ENCODE measurements at places on chromosomes 3 and 15.
A peak's percentile ranks its signal among the peaks of the same experiment; 100 is the strongest.

GRCh38 chr15:57198131-57198530, 178.2 kb upstream of the CGNL1 start:
- H3K27ac ChIP-seq: no peak overlapping the region
- H3K4me3 ChIP-seq: no peak overlapping the region
- H3K36me3 ChIP-seq: peaks cover 29% of the 10 kb centered on the region
- no peaks in the 10 kb centered on the region for H3K4me1 ChIP-seq
- no peak for ATAC-seq

- H3K4me1 ChIP-seq: no peaks in the 10 kb centered on the region
- no peaks in the 10 kb centered on the region for H3K27me3 ChIP-seq
- no peak overlapping the region for H3K27ac ChIP-seq
- ATAC-seq: no peak
- no peaks in the 10 kb centered on the region for H3K36me3 ChIP-seq
- no peak overlapping the region for H3K4me3 ChIP-seq
Observed at GRCh38 chr3:122520861-122521260, 6.1 kb upstream of the KPNA1 start.

DNA sequence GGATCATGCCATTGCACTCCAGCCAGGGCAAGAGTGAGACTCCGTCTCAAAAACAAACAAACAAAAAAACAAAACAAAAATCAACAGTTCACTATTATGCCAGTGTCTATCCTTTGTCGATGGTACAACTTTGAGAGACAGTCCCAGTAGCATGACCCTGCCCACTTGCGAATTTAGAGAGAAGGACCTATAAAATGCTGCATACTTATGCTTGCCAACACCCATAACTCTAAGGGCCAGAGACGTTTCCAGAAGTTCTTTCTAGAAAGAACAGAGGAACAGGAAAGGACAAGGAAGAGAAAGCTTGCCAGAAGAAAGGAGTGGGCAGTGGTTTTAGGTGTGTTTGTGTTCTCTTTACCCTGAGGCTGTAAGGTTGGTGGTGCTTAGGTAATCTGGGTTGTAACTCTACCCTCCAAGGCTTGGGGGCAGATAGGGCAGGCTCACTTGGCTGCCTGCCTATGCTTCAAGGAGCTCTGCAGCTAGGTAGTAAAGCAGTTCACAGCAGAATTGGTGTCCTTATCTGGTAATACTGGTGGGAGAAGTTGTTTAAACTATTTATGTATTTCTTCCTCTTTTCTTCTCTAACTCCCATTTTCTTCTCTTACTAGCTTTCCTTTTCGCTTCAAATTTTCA, 50.6 kb upstream of the SPPL2A start:
- H3K27ac ChIP-seq: no peak overlapping the region
- H3K4me1 ChIP-seq: no peaks in the 10 kb centered on the region
- peaks cover 9% of the 10 kb centered on the region for H3K27me3 ChIP-seq
- ATAC-seq: no peak
- H3K36me3 ChIP-seq: no peaks in the 10 kb centered on the region
- no peak overlapping the region for H3K4me3 ChIP-seq

DNA sequence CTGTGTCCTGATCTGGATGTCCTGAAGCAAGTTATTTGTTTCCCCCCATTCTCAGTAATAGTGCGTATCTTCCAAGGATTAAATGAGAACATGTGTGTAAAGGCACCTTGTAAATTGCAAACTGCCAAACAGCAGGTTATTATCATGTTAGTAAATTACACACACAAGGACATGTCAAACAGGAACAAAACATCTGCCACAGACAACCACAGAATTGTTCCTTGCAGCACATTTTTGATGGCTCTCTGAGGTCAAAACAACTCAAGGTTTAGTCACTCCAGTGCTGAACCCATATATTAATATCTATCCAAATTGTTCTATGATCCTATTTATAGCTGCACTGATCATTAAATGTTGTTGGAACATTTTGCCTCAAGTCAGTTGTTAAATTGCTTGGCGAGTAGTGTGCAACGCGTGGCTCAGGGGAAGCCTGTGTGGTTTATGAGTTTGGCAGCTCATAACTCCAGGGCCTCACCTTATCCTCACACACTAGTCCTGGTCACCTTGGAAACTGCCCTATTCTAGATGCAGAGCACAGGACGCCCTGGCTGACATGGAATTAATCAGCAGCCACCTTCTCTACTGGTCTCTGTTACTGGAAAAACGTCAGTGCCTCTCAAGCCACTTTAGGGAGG, 46.3 kb upstream of the CDV3 start:
- H3K4me3 ChIP-seq: no peak overlapping the region
- H3K4me1 ChIP-seq: no peaks in the 10 kb centered on the region
- no peak overlapping the region for H3K27ac ChIP-seq
- H3K27me3 ChIP-seq: no peaks in the 10 kb centered on the region

DNA sequence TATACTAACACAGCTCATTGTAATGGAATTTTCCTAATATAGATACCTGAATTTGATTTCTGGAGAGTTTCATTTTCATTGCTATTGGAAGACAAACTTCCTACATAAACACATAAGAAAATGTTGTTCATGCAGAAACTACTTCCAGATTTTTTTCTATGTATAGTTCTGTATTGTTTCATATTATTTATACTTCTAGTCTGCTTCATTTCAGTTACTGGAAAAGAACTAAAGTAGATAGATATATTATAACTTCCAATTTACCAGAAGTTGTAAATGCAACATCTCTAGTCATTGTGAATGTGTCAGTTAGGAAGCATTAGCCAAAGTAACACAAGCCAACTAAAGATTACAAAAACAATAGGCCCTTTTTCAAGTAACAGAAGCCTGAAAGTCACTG, 147.3 kb upstream of the ZNF385D start:
- H3K36me3 ChIP-seq: no peaks in the 10 kb centered on the region
- no peak overlapping the region for H3K4me3 ChIP-seq
- H3K27ac ChIP-seq: no peak overlapping the region
- no peaks in the 10 kb centered on the region for H3K27me3 ChIP-seq
- H3K4me1 ChIP-seq: no peaks in the 10 kb centered on the region

DNA sequence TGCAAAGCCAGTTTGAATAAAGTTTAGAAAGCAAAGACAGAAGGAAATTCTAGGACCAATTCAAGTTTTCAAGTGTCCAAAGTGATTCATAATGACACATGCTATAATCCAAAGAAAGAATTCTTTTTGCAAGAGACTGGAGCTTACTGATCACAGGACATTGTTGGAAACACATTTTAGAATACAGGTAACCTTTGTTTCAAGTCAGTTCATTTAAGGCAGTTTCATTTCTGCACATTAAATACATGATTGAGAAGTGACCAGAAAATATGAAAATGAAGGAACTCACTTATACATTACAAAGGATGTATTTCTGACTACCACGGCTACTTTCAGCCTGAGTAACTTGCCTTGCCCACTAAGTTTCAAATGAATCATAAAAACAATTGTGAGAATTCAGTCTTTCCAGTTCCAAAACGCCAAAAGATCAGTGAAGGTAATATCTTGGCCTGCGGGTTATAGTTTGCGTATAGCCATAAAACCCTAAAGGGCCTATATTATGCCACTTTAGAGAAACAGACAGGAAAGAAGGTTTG, 48.7 kb downstream of the PRICKLE2 start:
- ATAC-seq: peak; percentile 76
- no peak overlapping the region for H3K4me3 ChIP-seq
- H3K36me3 ChIP-seq: no peaks in the 10 kb centered on the region

GRCh38 chr3:12681089-12681942, 17.4 kb upstream of the RAF1 start:
- H3K27ac ChIP-seq: no peak overlapping the region
- H3K27me3 ChIP-seq: no peaks in the 10 kb centered on the region
- no peak for ATAC-seq
- no peak overlapping the region for H3K4me3 ChIP-seq

DNA sequence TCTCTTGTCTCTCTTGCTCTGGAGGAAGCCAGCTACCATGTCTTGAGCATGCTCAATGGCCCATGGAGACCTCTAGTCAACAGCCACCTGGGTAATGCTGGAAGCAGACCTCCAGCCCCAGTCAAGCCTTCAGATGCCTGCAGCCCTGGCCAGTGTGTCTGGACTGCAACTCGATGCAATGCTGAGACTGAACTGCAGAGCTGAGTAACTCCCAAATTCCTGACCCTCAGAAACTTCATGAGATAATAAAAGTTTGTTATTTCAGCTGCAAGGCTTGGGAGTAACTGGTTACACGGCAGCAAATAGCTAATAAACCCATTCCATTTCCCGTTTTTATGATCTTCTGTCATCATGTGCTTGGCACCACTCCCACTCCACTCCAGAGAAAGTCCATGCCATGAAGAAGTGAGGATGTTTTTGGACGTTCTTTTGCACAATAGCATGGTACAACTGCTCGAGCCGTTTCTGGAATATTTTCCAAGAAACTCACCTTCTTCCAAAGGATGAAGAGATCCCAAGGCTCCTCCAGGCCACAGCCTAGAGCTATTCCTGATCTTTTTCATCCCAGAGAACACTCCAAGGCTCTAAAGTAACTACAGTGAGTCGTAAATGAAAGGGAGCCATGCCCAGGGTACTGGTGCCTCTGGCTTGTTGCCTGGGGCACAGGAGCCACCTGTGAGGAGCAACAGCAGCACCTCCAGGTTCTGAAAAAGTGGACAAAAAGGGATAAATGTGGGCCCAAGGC, 72.0 kb upstream of the KLF13 start:
- no peaks in the 10 kb centered on the region for H3K36me3 ChIP-seq
- no peak overlapping the region for H3K4me3 ChIP-seq
- no peak overlapping the region for H3K27ac ChIP-seq
- no peak for ATAC-seq
- no peaks in the 10 kb centered on the region for H3K27me3 ChIP-seq

DNA sequence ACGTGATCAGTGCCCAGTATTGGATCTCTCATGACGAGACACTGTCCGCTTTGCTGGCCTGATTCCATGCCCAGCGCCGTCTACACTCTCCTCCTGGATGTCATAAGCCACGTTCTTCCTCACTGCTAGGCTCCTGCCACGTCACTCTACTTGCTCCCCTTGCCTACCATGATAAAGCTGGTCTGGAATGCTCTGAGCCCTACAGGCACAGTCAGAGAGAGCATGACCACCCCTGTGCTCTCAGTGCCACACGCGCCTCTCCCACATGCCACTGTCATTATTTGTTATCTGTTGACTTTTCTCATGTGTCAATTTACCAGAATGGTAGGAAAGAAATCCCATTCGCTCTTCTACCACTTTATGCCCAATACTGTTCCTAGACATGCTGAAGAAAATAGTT, 148.6 kb downstream of the ANO10 start:
- H3K4me3 ChIP-seq: no peak overlapping the region
- H3K4me1 ChIP-seq: peaks cover 20% of the 10 kb centered on the region
- no peak for ATAC-seq
- no peaks in the 10 kb centered on the region for H3K36me3 ChIP-seq
- H3K27me3 ChIP-seq: no peaks in the 10 kb centered on the region
- no peak overlapping the region for H3K27ac ChIP-seq

- H3K4me3 ChIP-seq: peak overlapping the region; percentile 94
- no peaks in the 10 kb centered on the region for H3K27me3 ChIP-seq
Observed at GRCh38 chr3:38168151-38169026, 3.1 kb downstream of the OXSR1 start.

- H3K27ac ChIP-seq: peak overlapping the region; percentile 62
- no peak overlapping the region for H3K4me3 ChIP-seq
- H3K36me3 ChIP-seq: peaks cover 17% of the 10 kb centered on the region
- H3K4me1 ChIP-seq: peaks cover 28% of the 10 kb centered on the region
- H3K27me3 ChIP-seq: no peaks in the 10 kb centered on the region
Observed at GRCh38 chr15:64630396-64631107, 144.8 kb downstream of the RBPMS2 start.

DNA sequence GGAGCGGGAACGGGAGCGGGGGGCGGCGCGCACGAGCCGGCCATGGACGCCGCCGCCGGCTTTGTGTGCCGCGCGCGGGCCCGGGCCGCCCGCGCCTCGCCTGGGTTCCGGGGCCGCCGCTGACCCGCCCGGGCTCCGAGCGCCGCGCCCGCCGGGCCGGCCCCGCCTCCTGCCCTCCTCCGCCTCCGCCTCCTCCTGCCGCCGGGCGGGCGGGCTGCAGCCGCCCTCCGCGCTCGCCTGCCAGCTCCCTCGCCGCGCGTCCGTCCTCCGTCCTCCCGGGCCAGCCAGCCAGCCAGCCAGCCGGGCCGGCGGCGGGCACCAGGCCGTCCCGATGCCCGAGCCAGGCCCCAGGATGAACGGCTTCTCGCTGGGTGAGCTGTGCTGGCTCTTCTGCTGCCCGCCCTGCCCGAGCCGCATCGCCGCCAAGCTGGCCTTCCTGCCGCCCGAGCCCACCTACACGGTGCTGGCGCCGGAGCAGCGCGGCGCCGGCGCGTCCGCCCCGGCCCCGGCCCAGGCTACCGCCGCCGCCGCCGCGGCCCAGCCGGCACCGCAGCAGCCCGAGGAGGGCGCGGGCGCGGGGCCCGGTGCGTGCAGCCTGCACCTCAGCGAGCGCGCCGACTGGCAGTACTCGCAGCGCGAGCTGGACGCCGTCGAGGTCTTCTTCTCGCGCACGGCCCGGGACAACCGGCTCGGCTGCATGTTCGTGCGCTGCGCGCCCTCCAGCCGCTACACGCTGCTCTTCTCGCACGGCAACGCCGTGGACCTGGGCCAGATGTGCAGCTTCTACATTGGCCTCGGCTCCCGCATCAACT, at the start of gene ABHD17C:
Gene ABHD17C, plus strand, starts transcription at position 212 of the 812 bp plus-strand sequence. Its CDS starts 120 bp downstream, at position 332.
- H3K36me3 ChIP-seq: no peaks in the 10 kb centered on the region
- peaks cover 22% of the 10 kb centered on the region for H3K4me1 ChIP-seq
- peak within 1 kb of the TSS; percentile 89 for H3K4me3 ChIP-seq
- no peaks in the 10 kb centered on the region for H3K27me3 ChIP-seq

DNA sequence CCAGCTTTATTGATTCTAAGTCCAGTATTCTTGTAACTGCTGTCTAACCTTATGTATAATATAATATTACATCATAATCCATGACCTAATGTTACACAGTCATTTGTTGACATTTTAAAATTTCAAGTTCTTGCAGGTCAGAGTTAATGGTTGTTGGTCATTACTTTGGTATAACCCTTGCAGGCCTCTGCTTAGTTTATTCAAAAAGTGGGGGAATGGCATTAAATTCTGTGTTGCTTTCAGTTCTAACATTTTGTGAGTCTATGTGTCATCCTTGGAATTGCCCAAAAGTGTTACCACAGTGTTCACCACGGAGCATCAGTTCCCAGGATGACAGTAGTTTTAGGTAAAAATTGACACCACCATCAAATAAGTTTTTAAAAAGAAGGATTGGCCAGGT, 174.8 kb upstream of the BCL6 start:
- H3K4me1 ChIP-seq: peaks cover 42% of the 10 kb centered on the region
- H3K36me3 ChIP-seq: no peaks in the 10 kb centered on the region
- peak overlapping the region; percentile 80 for H3K4me3 ChIP-seq

DNA sequence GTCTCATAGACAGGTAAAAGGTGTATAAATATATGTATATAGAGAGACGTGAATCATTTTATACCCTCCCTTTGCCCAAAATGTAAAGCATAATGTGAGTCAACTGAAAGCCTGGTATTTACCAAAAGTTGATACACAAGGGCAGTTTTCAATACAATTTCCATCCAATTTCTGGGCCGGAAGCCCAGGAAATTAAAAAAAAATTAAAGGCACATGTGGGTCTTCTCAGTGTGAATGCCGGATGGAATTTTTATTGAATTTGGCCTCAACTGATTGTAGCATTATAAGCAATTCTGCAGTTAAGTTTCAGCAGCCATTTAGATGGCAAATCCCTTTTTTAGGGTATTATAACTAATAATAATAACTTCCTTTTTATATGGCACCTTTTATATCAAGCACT, 3.3 kb upstream of the CNTN3 start:
- peaks cover 3% of the 10 kb centered on the region for H3K27me3 ChIP-seq
- H3K27ac ChIP-seq: no peak overlapping the region
- H3K36me3 ChIP-seq: no peaks in the 10 kb centered on the region
- H3K4me1 ChIP-seq: no peaks in the 10 kb centered on the region
- ATAC-seq: no peak
- no peak overlapping the region for H3K4me3 ChIP-seq
